SK-N-SH (cell line): ENCODE measurements at places on chromosomes 1 and 21. TPM values are rescaled to one million over a fixed set of nuclear protein-coding genes. Genes with fewer than 3 reads are reported as not detected.

DNA sequence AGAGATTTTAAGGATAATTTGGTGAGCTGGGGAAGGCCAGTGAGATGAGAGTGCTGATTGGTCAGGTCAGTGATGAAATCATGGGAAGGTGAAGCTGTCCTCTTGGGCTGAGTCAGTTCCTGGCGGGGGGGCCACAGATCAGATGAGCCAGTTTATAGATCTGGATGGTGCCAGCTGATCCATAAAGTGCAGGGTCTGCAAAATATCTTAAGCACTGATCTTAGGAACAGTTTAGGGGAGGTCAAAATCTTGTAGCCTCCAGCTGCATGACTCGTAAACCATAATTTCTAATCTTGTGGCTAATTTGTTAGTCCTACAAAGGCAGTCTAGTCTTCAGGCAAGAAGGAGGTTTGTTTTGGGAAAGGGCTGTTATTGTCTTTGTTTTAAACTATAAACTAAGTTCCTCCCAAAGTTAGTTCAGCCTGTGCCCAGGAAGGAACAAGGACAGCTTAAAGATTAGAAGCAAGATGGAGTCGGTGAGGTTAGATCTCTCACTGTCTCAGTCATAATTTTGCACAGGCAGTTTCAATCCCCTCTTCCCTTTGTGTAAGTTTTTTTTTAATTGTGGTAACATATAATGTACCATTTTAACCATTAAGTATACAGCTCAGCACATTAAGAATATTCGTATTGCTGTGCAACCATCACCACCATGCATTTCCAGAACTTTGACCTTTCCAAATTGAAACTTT is 39.4 kb downstream of the PTAFR start:
- H3K4me3 ChIP-seq: no peak overlapping the region
- DNase-seq: no peak
- no peak overlapping the region for H3K27ac ChIP-seq
- no peaks in the 10 kb centered on the region for H3K27me3 ChIP-seq

DNA sequence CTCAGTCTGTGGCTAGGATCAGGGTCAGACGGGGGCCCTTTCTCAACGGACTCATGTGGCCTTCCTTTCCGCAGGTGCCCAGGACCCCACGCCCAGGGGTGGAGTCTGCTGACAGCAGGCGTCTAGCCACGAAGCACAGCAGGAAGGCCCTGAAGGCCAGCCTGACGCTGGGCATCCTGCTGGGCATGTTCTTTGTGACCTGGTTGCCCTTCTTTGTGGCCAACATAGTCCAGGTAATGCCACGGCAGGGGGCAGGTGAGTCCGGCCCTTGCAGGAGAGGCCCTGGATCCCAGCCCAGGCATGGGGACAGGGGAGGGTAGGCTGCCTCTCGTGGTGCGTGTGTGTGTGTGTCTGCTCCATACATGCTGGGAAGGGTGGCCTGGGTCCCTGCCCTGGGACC is 13.8 kb downstream of the HTR6 start:
- DNase-seq: no peak
- no peaks in the 10 kb centered on the region for H3K4me1 ChIP-seq
- no peaks in the 10 kb centered on the region for H3K36me3 ChIP-seq
- H3K4me3 ChIP-seq: no peak overlapping the region
- H3K27ac ChIP-seq: no peak overlapping the region

- DNase-seq: no peak
- H3K27ac ChIP-seq: no peak overlapping the region
- H3K4me1 ChIP-seq: no peaks in the 10 kb centered on the region
- no peak overlapping the region for H3K4me3 ChIP-seq
- H3K27me3 ChIP-seq: no peaks in the 10 kb centered on the region; the same call in 1 of the 2 replicates
Measured at GRCh38 chr1:38677311-38677710, 182.3 kb downstream of the RRAGC start.

DNA sequence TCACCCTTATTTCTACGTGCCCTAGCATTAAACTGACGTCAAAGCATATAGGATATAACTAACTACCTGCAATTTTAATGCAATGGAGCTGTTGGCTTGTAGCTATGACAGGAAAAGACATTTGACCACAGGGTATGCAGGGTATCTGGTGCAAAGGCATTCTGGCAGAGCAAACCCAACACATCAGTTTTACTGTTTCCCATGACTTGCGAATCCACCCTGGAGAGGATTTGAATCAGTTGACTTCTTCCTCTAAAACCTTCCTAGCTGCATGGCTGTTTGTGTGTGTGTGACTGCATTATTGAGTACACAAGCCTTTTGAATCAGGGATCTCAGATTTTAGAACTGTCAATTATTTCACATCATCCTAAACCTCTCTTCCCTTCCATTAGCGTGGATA is 41.7 kb upstream of the SYT14 start:
- H3K27me3 ChIP-seq: no peaks in the 10 kb centered on the region
- H3K36me3 ChIP-seq: no peaks in the 10 kb centered on the region
- no peak overlapping the region for H3K4me3 ChIP-seq
- DNase-seq: no peak
- H3K27ac ChIP-seq: peak overlapping the region; percentile 97

GRCh38 chr21:45359451-45360217 is 45.3 kb upstream of the COL18A1 start:
- H3K36me3 ChIP-seq: no peaks in the 10 kb centered on the region
- no peaks in the 10 kb centered on the region for H3K27me3 ChIP-seq
- no peak for DNase-seq
- H3K4me1 ChIP-seq: peaks cover 31% of the 10 kb centered on the region; the same call in 1 of the 2 replicates
- H3K4me3 ChIP-seq: no peak overlapping the region

GRCh38 chr1:101739826-101740330 is 256.8 kb downstream of the OLFM3 start:
- no peaks in the 10 kb centered on the region for H3K27me3 ChIP-seq
- no peak overlapping the region for H3K27ac ChIP-seq
- DNase-seq: no peak
- no peaks in the 10 kb centered on the region for H3K36me3 ChIP-seq
- H3K4me1 ChIP-seq: no peaks in the 10 kb centered on the region

DNA sequence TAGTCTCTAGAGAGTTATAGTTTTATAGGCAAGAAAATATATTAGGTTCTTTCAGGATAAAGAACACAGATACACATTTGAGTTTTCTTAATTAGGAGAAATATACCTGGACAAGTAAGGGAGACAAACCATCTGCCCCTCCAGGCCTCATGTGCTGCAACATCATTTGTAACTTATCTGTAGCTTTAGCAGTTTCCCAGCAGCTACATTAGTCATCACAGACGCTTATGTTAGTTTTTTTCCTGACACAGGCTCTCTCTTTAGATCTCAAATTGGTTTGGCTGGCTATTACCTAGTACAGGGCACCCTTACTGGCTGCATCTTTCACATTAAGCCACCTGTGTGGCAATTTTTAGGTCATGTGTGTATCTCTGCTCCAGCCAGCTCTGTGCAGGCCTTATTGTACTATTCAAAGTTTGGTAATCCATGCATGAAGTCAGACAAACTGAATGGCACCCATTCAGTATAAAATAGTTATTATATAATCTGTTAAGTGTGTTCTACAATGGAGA is 25.9 kb downstream of the GNPAT start:
- no peak overlapping the region for H3K4me3 ChIP-seq
- no peaks in the 10 kb centered on the region for H3K4me1 ChIP-seq
- H3K27ac ChIP-seq: no peak overlapping the region
- no peak for DNase-seq

GRCh38 chr1:75539230-75540116 is 71.4 kb downstream of the SLC44A5 start:
- no peak for DNase-seq
- peak overlapping the region; percentile 55; the same call in 1 of the 2 replicates for H3K27ac ChIP-seq
- H3K4me3 ChIP-seq: no peak overlapping the region
- H3K36me3 ChIP-seq: peaks cover 8% of the 10 kb centered on the region
- H3K4me1 ChIP-seq: peaks cover 2% of the 10 kb centered on the region
- H3K27me3 ChIP-seq: no peaks in the 10 kb centered on the region

DNA sequence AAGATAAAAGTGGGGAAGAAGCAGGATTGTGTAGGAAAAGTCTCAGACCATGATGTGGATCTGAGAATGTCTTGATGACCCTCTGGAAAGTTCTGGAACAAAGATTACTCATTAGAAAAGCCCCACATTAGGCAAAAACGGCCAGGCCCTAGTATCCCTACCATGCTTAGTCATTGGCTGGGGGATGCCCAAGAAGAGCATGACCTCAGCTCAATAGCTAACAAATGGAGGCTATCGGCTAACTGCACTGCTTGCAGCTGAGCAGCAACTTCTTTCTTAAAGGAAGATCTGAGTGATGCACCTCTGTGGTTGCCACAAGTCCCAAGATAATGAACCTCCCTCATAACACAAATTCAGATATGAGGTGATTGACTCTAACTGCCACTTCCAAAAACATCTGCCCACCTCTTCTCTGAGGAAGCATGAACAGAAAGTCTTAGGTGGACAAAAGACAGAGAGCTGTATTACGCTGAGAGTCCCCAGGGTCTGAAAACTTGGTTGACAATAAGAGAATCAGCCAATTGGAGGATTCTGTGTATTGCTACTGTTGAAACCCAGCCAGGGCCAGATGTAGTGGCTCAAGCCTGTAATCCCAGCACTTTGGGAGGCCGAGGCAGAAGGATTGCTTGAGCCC is 64.6 kb upstream of the AK4 start:
- H3K4me1 ChIP-seq: no peaks in the 10 kb centered on the region
- no peak overlapping the region for H3K27ac ChIP-seq
- no peak overlapping the region for H3K4me3 ChIP-seq
- no peaks in the 10 kb centered on the region for H3K36me3 ChIP-seq

DNA sequence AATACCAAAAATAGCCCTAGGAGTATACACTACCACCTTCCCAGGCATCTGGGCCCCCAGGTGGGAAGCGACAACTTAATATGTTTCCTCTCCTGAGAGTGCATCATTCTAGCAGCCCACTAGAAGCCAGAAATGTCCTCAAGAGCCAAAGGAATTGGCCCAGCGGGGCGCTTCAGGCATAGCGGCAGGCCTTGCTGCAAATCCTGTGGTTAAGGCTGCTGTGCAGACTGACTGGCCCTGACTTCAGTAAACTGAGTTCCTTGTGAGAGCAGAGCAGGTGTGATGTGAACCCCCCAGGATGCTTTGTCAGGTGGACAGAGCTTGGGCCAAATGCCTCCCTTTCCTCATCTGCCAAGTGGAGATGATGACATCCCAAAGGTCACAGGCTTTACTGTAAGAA is 29.7 kb upstream of the LDLRAP1 start:
- H3K4me3 ChIP-seq: no peak overlapping the region
- H3K27ac ChIP-seq: no peak overlapping the region
- DNase-seq: no peak
- H3K4me1 ChIP-seq: no peaks in the 10 kb centered on the region
- no peaks in the 10 kb centered on the region for H3K27me3 ChIP-seq

GRCh38 chr1:182217071-182217470 is 155.6 kb upstream of the ZNF648 start:
- DNase-seq: no peak

- H3K27ac ChIP-seq: no peak overlapping the region
- H3K27me3 ChIP-seq: no peaks in the 10 kb centered on the region
- H3K36me3 ChIP-seq: no peaks in the 10 kb centered on the region
- H3K4me3 ChIP-seq: no peak overlapping the region
Measured at GRCh38 chr1:51733793-51734522, 117.1 kb downstream of the OSBPL9 start.

DNA sequence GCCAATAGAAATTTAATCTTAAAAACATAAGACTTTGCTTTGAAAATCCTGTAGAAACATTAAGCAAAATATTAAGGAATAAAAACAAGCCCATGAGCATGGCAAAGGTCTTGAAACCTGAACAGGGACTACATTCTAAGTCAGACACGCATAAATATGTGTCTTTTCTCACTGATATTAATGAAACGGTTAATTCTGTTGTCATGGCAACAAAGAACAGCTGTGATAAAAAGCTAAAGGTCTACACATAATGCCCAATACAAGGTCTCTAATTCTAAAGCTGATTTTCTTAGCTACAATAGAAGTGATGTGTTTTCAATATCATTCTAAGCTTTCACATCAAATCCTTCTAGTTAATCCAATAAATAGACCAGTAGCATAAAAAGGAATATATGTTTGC is 331.7 kb downstream of the PTBP2 start:
- H3K4me3 ChIP-seq: no peak overlapping the region
- H3K36me3 ChIP-seq: no peaks in the 10 kb centered on the region
- H3K4me1 ChIP-seq: no peaks in the 10 kb centered on the region; the same call in 1 of the 2 replicates
- no peak for DNase-seq
- no peaks in the 10 kb centered on the region for H3K27me3 ChIP-seq

GRCh38 chr1:111789142-111789541 is 33.4 kb downstream of the DDX20 start:
- H3K4me3 ChIP-seq: no peak overlapping the region
- no peak for DNase-seq
- H3K36me3 ChIP-seq: no peaks in the 10 kb centered on the region
- no peak overlapping the region for H3K27ac ChIP-seq
- peaks cover 27% of the 10 kb centered on the region; the same call in 1 of the 2 replicates for H3K27me3 ChIP-seq
- H3K4me1 ChIP-seq: no peaks in the 10 kb centered on the region

GRCh38 chr1:60130703-60131102 is 57.1 kb upstream of the C1orf87 start:
- H3K36me3 ChIP-seq: no peaks in the 10 kb centered on the region
- H3K27ac ChIP-seq: no peak overlapping the region; the same call in 1 of the 2 replicates
- DNase-seq: no peak
- no peak overlapping the region for H3K4me3 ChIP-seq
- peaks cover 6% of the 10 kb centered on the region for H3K4me1 ChIP-seq
- no peaks in the 10 kb centered on the region for H3K27me3 ChIP-seq

- peak; percentile 44 for DNase-seq
- no peaks in the 10 kb centered on the region for H3K27me3 ChIP-seq
- H3K27ac ChIP-seq: no peak overlapping the region
- H3K4me1 ChIP-seq: no peaks in the 10 kb centered on the region; the same call in 1 of the 2 replicates
- no peak overlapping the region for H3K4me3 ChIP-seq
Measured at GRCh38 chr1:32925403-32926162, 24.4 kb upstream of the TMEM54 start.

- DNase-seq: no peak
- no peak overlapping the region; the same call in 1 of the 2 replicates for H3K27ac ChIP-seq
- H3K4me3 ChIP-seq: no peak overlapping the region
- peaks cover 7% of the 10 kb centered on the region for H3K36me3 ChIP-seq
- H3K27me3 ChIP-seq: no peaks in the 10 kb centered on the region
Measured at GRCh38 chr1:2406451-2407041, 5.8 kb downstream of the PEX10 start.

Gene SPRR3
- not detected in 2 replicates for polyA plus RNA-seq

Gene APCS
- polyA plus RNA-seq: not detected in 2 replicates

Gene CFHR4
- 0.03 TPM in 1 of 2 replicates, not detected in the other for polyA plus RNA-seq

Gene C1orf232
- polyA plus RNA-seq: not detected in 2 replicates

Gene GIPC2
- polyA plus RNA-seq: 0.02 TPM in 1 of 2 replicates, not detected in the other

Gene TMEM82
- polyA plus RNA-seq: not detected in 2 replicates

Gene MMEL1
- 0.16 and 0.26 TPM in 2 replicates for polyA plus RNA-seq

Gene RUNX3
- not detected in 2 replicates for polyA plus RNA-seq

Gene ERICH3
- polyA plus RNA-seq: not detected in 2 replicates
